Right renal pelvis (tissue), 4 donors: ENCODE measurements at places on chromosomes 6 and 20.

- DNase-seq = no peak
These were observed 2.3 kb downstream of the CDH22 start for GRCh38 chr20:46305973-46306360.

DNA sequence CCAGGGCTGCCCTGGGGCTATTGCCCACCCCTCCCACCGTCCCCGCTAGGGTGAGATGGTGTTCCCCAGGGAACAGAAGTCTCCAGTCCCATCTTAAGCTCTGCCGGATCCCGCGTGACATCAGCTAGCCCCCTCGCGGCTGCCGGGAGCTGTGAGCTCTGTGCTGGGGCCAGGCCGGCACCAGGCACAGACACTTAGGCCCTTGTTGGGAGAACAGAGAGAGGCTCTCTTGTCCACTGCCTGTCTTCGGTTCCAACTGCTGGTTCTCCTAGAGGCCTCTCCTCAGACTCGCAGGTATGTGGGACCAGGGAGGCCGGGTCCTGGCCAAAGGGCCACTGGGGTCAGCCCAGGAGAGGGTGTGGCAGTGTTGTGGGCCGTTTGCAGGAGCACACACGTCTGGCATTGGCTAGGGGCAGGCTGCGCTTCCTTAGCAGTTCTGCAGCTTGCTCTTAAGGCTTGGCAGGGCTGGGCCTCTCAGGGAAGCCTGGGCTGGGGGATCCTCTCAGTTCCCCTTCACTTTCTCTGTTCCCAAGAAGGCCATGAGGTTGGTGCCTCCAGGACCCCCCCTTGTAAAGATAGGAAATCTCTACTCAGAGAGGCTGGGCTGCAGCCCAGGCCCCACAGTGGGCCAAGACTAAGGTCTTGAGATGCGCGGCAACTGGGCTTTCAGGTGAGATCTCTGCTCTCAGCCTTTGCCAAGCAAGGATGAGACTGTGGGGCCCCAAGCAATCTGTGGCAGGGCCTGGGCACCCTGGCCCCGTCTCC is 6.3 kb downstream of the SGK2 start:
- no peak for DNase-seq

- no peak for DNase-seq
These were observed 275.5 kb downstream of the PTPRK start for GRCh38 chr6:128244751-128245405.

GRCh38 chr6:3857468-3858456 is 8.6 kb downstream of the FAM50B start:
- no peak for DNase-seq
